ENCODE measurements at places on chromosomes 5 and 9. TPM values are rescaled to one million over a fixed set of nuclear protein-coding genes. Genes with fewer than 3 reads are reported as not detected.

- no peak for DNase-seq
These were observed 15.6 kb upstream of the SLC24A2 start for GRCh38 chr9:19804431-19804830.

GRCh38 chr5:107964722-107965121 is 294.0 kb upstream of the EFNA5 start:
- DNase-seq: no peak

GRCh38 chr9:18754537-18754936 is 278.5 kb downstream of the SAXO1 start:
- no peak for DNase-seq

GRCh38 chr9:127074561-127075548 is 47.6 kb downstream of the ANGPTL2 start:
- no peak for DNase-seq

DNA sequence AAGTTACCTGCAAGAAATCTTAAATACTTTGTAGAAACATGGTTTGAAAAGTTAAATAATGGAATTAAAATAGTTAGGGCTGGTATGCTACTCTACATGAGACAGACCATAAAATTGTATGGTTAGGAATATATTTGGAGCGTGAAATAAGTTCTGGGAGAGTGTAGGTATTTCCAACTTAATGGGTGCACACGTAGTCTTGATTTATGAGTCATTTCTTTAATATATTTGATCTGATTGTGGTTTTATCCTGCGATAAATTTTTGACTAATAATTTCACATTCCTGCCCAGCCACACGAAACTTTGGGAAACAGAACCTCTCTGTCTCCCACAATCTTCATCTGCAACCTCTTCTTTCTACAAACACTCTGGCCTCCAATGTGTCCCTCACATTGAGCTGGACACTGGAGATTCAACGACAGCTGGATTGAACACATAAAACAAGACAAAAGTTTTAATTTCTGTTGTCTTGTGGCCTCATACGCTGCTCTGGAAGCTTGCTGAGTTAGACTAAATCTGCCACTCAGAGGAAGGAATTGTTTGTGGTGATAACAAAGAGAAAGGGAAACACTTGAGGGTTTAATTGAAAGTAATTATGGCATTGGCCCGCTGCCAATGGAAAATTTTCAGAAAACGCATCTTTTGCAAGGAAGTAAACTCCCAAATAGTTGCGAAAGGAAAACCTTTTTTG is 201.8 kb upstream of the ZNF608 start:
- peak; percentile 26 for DNase-seq

DNA sequence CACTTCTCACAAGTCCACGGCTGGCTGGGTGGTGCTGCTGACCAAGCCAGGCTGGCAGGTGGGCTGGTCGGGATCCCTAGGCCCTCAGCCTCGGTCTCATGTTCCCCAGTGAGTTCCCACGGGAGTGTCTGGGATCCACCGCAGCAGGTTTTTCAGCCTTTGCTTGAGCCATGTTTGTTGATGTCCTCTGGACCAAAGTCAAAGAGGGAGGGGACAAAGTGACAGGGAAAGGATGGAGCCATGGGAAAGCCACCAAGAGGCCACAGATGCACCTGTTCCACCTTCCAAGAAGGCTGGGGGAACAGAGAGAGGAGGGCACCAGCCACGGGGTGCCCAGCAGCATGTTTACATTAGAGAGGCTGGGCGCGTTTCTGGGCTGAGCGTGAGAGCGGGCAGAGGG is 2.8 kb upstream of the UBAC1 start:
- no peak for DNase-seq

DNA sequence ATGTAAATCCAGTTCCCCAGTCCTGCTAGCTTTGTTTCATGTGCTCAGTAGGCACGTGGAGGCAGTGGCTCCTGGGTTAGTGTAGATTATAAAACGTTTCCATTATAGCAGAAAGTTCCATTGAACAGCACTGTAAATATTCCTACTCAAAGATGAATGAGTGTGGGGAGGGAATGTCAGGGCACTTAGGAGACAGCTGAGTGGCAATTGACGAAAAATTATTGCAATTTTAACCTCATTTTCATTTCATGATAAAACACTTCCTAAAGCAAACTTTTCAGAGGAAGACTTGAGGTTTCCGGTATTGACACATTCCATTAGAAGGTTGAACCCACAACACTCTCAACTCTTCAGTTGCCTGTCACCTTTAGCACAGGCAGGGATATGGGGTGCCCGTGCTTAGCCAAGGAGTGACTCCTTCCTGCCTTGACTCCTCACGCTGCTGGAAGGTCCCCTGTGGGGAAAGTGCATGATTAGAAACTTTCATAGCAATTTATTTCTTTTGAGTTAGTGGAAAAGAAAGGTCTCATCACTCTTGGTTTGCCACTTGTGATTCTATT is 41.2 kb downstream of the SLC46A2 start:
- no peak for DNase-seq

PAEP gene
- polyA plus RNA-seq: not detected

IL9 gene
- not detected for polyA plus RNA-seq

CARD9 gene
- 2.0 TPM for polyA plus RNA-seq

DNA sequence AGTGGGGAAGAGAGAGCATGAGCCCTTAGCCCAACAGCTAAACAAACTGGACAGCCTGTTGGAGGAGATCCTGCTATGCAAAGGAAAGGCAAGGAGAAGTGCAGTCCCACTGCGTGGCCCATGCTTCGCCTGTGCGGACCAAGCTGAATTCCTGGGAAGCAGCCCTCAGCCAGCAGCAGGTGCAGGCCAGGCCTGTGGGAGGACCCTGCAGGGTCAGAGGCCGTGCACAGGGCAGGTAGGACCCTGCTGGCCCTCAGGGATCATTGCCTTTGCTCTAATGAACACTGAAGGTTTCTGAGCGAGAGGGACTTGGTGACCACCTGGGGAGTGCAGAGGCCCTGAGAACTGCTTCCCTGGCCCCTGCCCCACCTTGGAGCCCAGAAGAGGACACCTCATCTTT is 6.0 kb upstream of the SLC6A19 start:
- DNase-seq: no peak

DNA sequence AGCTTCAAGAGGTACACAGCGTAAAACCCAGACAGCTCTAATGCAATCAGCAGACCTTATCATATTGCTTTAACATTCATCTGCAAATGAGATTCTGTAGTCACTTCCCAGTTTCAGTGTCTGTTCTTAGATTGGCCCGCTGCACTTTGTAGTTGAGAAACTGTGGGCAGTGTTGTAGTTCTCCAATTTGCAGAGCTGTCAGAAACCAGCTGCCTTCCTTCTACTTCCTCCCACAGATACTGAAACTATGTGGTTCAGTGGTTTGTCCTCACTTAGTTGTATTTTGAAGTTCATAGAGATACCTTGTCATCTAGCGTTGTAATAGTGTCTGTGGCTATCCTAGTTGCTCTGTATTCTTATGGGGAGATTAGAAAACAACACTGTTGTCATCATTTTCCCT is 39.6 kb upstream of the TRIM36 start:
- peak; percentile 10 for DNase-seq

DNA sequence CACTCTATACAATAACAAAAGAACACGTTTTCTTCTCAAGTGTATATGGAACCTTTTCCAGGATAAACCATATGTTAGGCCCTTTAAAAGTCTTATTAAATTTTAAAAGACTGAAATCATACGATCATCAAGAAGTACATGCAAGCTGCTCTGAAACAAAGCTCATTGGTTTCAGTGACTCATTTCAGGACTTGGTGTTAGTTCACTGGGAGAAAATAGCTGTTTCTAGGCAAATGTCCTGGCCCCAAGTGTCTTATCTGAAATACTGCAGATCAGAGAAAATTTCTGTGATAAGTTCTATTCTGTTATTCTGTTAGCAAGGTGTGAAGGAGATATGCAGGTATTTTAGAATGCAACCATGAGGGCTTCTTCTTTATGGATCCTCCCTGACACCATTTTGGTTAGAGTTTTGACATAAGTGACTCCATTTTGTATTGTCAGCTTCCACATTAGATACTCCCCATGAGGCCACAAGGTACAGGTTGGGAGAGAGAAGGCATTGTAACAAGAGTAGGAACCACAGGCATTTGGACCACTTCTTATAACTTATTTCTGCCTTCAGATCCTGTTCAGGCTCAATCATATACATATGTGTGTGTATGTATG is 7.5 kb upstream of the CCDC180 start:
- DNase-seq: no peak
